ENCODE measurements at places on chromosomes 4 and X. TPM values are rescaled to one million over a fixed set of nuclear protein-coding genes. Genes with fewer than 3 reads are reported as not detected.

SLC10A7 gene
- total RNA-seq, result 12.1 TPM

PHKA1 gene
- total RNA-seq, result 5.1 TPM

COL4A5 gene
- 48.1 TPM for total RNA-seq

CLDN34 gene
- total RNA-seq, result not detected

DAPP1 gene
- not detected for total RNA-seq

DMRTC1 gene
- total RNA-seq, result not detected

GPR34 gene
- total RNA-seq, result not detected

PPP4R3C gene
- not detected for total RNA-seq

NDP gene
- 0.37 TPM for total RNA-seq

ZFYVE28 gene
- 0.70 TPM for total RNA-seq

RHOXF2B gene
- total RNA-seq, result not detected

F8A3 gene
- total RNA-seq, result 7.5 TPM

DNASE1L1 gene
- 9.7 TPM for total RNA-seq

GYPA gene
- not detected for total RNA-seq

RBM46 gene
- total RNA-seq, result not detected

GRIA3 gene
- not detected for total RNA-seq

AR gene
- 0.86 TPM for total RNA-seq

RASGEF1B gene
- 32.3 TPM for total RNA-seq

SCML1 gene
- total RNA-seq, result 16.4 TPM

FAM47A gene
- total RNA-seq, result not detected

MAGEA2B gene
- total RNA-seq, result not detected

VCX gene
- not detected for total RNA-seq

NHSL2 gene
- total RNA-seq, result 0.39 TPM

FRG2 gene
- not detected for total RNA-seq

SSX2B gene
- not detected for total RNA-seq

TCEAL5 gene
- not detected for total RNA-seq

CDK16 gene
- 129 TPM for total RNA-seq

PRPS1 gene
- 30.0 TPM for total RNA-seq

PCDH7 gene
- 19.1 TPM for total RNA-seq

MAGEC2 gene
- total RNA-seq, result not detected

OTC gene
- total RNA-seq, result not detected

CLDN2 gene
- 2.9 TPM for total RNA-seq

MAOB gene
- 0.34 TPM for total RNA-seq

NLGN4X gene
- total RNA-seq, result not detected

SPP1 gene
- 0.77 TPM for total RNA-seq

CSN2 gene
- total RNA-seq, result not detected

CFP gene
- 0.34 TPM for total RNA-seq

CXCL11 gene
- not detected for total RNA-seq

MAP3K15 gene
- 1.5 TPM for total RNA-seq

Data from Caco-2 (cell line).